ENCODE measurements at places on chromosomes 1 and 21.

GRCh38 chr21:34511787-34512455 is at the start of gene KCNE1:
TSS of gene KCNE1 (minus strand) at chr21:34512210. CDS start at chr21:34449634, 62,576 bp downstream.
- no peak for DNase-seq

DNA sequence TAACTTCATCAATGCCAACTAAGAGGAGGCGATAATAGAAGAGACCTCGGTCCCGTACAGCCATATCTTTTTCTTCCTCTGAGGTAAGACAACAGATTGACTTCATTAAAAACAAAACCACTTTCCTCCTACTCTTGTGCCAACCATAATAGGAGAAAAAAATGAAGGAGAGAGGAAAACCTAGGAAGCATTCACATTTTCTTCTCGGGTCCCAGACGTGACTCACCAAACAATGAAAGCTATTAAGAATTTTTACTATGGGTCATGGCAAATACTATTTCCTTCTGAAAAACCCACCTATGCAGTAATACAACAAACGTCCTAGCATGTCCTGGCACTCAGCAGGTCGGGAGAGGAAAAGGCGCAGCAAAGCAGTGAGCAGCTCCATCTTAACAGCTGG is 8.6 kb upstream of the BCL2L15 start:
- DNase-seq = no peak

DNA sequence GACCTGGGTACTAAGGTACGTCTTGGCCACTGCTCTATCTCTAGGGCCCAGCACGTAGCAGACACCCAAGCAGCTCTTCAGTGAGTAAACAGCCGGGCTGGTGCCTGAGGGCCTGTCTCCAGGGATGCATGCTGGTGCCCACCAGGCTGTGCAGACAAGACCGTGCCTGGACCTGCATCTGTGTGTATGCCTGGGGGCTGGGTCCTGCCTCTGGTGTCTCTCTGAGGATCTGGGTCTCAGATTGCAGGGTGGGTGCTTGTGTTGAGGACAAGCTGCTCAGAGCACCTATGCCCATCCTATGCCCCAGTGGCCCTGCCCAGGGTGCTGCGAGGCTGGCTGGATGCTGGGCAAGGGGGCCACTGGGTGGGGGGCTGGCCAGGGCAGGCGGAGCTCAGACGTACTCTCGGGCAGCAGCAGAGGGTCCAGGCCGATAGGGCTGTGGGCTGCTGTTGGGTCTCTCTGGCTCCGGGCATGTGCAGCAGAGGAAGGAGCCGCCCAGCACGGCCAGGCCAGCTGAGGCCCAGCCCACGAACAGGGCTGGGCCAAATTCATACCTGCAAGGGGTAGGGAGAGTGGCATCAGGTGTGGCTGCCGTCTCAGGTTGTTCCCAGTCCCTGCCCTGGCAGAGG is 4.4 kb downstream of the CLDN19 start:
- peak; percentile 60 for DNase-seq

GRCh38 chr1:212699104-212699624 is 476 bp downstream of the BATF3 start:
- peak; percentile 31 for DNase-seq

GRCh38 chr1:203368624-203369451 is 17.9 kb upstream of the FMOD start:
- DNase-seq = no peak
